ENCODE measurements at places on chromosomes 12 and 14.

DNA sequence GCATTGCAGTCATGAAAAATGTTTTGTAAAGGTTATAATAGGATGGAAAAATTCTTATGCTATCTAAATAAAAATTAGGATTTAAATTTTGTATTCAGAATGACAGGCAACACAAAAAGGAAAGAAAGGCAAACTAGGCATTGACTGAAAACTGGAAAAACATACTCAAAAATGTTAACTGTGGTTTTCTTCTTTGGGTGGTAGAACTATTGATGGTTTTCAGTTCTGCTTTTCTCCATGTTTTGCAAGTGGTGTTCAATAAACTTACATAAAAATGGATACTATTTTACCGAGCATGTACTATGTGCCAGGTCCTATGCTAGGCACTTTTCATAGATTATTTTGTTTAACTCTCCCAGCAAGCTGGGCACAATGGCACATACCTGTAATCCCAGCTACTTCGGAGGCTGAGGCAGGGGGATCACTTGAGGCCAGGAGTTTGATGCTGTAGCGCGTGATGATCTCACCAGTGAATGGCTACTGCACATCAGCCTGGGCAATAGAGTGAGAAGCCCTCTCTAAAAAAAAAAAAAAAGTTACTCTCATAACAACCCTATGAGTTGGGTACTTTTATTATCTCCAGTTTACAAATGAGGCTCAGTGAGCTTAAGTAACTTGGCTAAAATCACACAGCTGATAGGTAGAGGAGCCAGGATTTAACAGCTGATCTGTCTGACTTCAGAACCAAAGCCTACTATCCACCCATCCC, 26.3 kb upstream of the TCP11L2 start:
- DNase-seq = no peak

- no peak for DNase-seq
These were observed 96.3 kb upstream of the NAV3 start for GRCh38 chr12:77734214-77734883.

- no peak for DNase-seq
These were observed 266.3 kb downstream of the MED13L start for GRCh38 chr12:116011217-116011616.

DNA sequence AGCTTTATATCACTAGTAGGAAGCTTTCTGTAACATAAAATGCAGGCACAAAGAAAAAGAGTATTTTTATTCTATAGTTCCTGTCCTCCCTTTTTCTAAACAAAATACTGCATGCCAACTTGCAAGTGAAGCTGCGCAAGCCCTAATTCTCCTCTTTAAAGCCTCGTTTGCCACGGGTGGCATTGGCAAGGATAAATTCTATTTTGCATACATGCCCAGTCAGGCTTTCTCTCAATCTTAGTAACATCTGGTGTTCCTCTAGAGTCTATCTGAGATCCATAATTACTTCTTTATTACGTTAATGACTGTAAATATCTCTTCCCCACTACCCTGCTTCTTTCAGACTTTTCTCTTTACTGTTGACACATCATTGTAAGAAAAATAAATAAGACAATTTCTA, 97.1 kb upstream of the DAAM1 start:
- DNase-seq = no peak

DNA sequence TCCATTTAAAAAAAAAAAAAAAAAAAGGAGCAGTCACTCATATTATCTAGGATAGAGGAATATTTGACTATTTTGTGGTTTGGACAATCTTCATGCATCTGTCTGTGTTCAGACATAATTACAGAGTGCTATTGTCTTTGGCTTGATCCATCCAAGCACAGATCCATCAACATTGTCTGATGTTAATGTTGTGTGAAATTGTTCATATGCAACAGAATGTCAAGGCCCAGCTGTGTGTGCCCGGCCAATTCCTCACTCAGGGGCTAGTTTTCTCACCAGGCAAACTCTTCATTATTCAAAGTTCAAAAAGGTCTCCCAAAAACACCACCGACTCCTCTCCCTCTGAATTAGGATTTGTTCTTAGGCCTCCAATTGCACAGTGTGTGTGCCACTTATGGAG, 324.9 kb upstream of the TMTC1 start:
- no peak for DNase-seq

GRCh38 chr12:27747111-27747820, 32.8 kb upstream of the KLHL42 start:
- no peak for DNase-seq

- DNase-seq = peak; percentile 10
These were observed 36.7 kb upstream of the IL22 start for GRCh38 chr12:68290126-68290525.

GRCh38 chr12:19082365-19082911, 47.1 kb upstream of the PLEKHA5 start:
- DNase-seq = no peak

GRCh38 chr14:55762595-55763232, 182.7 kb downstream of the KTN1 start:
- DNase-seq = no peak

DNA sequence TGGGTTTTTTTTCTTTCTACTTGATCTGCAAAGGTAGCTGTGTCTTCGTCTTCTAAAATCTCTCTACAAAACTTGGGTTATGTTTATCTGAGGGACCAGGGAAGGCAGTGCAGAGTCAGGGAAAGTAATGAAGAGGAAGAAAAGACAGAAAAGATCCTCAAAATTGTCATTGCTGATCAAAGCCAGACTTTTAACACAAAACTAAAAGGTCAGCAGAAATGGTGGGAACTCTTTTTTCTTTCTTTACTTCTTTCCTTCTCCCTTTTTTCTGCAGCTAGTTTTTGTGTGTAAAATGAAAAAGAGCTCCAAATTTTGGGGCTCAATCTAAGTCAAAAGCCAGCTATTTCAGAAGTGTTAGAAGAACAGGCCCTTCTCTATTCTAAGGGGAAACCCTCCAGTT, 11.9 kb downstream of the DPF3 start:
- no peak for DNase-seq

GRCh38 chr12:119803381-119803791, 73.7 kb downstream of the CIT start:
- no peak for DNase-seq

DNA sequence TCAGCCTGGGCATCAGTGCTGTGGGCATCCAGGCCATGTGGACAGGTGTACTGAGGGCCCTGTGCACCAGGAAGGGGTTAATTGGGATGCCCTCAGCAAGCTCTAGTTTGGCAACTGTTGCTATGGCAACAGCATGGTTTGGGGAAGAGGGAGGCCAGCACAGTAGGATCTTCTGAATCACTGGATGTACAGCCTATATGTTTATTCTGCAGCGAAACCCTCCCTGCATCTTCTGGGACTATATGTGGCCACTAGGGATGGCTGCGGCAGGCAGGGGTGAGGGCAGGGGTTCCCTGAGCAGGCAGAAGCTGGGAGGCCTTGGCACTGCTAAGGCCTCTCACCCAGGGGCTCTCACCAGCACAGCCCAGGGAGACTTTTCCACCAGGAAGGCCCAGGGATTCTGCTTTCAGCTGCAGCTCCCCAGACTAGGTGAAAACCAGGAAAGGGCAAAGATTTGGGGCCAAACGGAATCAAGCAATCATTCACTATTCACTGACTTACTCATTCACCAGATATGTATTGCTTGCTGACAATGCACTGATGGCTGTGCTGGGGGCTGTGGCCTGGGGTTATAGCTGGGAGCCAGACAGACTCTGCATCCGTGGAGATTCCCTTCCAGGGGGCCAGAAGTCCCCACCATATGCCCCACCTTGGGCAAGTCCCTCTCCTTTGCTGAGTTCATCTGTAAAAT, 42.8 kb downstream of the IRF2BPL start:
- no peak for DNase-seq

- DNase-seq = no peak
These were observed 7.4 kb downstream of the ACOT2 start for GRCh38 chr14:73576391-73576790.

GRCh38 chr12:42691991-42692557, 102.5 kb upstream of the PRICKLE1 start:
- DNase-seq = no peak

DNA sequence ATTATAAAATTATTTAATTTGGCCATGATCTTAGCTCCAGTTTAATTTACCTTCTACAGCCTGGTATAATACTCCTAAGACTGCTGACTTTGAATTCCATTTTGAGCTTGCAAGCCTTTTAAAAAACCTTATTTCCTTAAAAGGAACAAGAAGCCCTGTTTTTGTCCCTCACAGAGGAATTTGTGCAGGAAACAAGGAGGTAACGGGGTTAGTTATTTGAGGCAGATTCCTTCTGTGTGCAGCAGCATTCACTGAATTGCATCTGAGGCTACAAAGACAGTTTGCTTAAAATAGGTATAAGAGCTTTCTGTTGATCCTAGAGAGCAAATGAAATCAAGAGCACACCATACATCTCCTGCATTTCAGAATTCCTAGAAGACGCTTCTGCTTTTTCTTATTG, 403.3 kb upstream of the PRICKLE1 start:
- no peak for DNase-seq

GRCh38 chr12:108823804-108824203, 33.6 kb downstream of the SSH1 start:
- no peak for DNase-seq

GRCh38 chr14:29858299-29858698, 69.3 kb downstream of the PRKD1 start:
- DNase-seq = no peak

DNA sequence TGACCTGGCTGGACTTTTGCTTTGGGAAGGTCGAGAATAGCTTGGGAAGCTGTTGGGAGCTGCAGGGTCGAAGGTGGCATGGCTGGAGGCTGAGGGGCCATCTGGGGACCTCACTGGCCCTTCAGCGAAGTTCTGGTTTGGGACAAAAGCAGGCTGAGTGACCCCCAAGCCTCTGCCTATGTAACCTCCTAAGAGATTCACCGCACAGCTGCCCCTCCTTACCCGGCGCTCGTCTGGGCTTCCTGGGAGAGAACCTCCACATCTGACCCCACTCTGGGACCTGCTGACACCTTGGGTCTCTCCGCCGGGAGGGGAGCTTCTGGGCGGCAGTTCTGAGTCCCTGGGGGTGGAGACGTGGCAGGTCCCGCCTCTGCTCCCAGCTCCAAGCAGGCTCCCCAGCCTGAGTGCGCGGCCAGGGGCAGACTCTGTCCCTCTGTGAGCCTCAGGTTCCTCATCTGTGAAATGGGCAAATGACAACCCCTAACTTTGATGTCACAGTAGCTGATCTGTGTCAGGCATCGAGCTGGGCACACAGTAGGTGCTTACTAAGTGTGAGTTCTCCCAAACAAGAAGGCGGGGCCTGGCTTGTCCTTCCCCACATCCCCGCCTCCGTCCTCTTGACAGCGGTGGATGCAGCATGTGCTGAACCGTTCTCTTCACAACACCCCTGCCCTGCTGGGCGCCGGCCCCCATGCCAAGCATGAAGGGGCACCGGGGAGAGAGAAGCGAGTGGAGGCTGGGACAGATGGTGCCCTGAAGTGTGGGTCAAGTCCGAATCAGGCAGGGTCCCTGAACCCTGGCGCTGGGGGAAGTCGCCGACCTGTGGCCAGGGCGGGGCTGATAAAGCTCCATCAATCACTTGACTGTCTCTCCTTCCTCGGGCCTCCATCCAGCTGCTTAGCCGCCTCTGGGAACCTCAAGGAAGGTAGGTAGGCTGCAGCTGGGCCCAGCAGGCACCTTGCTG, 3.8 kb downstream of the EXOC3L4 start:
- no peak for DNase-seq

DNA sequence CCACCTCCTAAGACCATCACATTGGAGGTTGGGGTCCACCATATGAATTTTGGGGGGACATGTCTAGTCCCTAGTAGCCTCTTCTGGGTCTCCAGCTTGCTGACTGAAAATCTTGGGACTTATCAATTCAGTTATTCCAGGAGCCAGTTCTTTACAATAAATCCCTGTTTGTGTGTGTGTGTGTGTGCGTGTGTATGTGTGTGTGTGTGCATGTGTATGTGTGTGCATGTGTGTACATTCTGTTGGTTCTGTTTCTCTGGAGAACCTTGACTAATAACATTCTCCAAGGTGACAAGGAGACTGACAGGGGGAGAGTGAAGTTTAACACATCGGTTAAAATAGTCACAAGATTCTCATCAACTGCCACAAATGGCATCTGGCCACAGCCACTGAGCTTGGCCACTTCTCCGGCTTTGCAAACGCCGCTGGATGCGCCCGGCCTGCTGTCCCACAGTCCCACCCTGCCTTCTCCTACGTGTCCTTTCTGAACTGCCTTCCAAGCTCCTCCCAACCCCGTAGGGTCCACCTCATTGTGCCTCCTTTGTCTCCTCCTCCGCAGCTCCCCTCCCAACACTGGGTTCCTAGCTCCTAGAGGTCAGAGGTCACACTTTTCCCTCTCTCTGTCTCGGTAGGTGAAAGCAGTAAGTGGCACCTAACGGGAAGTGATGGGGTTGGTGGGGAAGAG, 88.1 kb upstream of the DIO3 start:
- DNase-seq = no peak

GRCh38 chr12:66829660-66830325, 150.9 kb upstream of the GRIP1 start:
- DNase-seq = no peak

DNA sequence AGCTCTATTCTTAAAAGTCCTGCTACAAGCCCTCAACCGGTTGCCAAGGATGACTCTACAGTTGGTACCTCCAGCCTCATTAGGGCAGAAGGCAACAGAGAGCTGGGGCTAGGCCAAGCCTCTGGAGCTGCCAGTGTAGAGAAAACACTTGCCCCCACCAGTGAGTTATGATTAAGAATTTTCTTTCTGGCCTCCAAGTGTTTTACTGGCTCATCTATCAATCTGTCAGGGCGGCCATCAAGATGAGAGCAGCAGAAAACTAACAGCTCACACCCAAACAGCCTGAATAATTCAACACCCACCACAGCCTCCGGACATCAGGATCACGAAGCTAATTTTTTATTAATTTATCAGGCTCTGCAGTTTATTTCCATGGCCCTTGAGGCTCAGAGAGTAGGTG, 40.7 kb upstream of the CMKLR1 start:
- no peak for DNase-seq

DNA sequence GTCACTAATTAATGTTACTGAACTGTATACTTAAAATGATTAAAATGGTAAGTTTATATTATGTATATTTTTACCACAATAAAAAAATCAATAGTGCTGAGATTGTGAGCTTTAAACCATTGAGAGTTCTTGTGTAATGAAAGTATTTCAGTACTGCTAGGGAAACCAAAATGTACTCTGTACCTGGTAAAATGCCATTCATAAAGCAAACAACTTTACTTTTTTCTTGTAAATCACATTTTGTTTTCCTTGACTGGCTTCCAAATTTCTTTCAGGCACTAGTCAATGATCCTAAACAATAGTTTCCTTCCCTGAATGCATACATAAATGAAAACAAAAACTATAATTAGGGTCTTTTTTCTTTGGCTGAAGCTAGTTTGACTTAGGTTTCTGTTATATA, 29.4 kb upstream of the SNRPF start:
- DNase-seq = no peak

DNA sequence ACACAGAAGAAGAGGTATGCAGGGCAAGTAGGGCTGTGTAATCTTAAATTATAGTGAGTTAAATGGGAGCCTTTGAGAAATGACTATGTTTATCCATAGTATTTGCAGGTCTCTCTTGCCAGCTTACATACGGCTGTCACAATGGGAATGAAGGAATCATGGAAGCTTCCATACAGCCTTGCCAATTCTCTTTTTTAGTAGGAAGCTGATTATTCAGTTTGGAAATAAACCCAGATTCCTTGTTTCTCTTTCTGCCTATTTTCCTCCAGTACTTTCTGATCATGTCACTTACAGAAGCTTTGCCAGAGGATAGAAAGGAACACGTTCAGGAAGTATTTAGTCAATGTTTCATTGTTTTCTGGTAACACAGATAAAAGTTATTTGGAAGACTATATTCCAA, 217.4 kb upstream of the DIO2 start:
- no peak for DNase-seq

GRCh38 chr12:11681207-11681606, 31.7 kb downstream of the ETV6 start:
- no peak for DNase-seq

Measured in stimulated activated CD4-positive, alpha-beta T cell treated with anti-CD3 and anti-CD28 coated beads, TNF-alpha, amount 100 ng/mL, for 1 hour (primary cell).